ENCODE measurements at places on chromosomes 7 and 10. TPM values are rescaled to one million over a fixed set of nuclear protein-coding genes. Genes with fewer than 3 reads are reported as not detected.

- no peak for DNase-seq
Observed at GRCh38 chr10:12187321-12187905, 8.3 kb downstream of the NUDT5 start.

GRCh38 chr7:12827920-12828319 is 140.5 kb downstream of the ARL4A start:
- DNase-seq, result no peak

GRCh38 chr7:34139086-34139485 is 233.7 kb downstream of the BMPER start:
- no peak for DNase-seq

DNA sequence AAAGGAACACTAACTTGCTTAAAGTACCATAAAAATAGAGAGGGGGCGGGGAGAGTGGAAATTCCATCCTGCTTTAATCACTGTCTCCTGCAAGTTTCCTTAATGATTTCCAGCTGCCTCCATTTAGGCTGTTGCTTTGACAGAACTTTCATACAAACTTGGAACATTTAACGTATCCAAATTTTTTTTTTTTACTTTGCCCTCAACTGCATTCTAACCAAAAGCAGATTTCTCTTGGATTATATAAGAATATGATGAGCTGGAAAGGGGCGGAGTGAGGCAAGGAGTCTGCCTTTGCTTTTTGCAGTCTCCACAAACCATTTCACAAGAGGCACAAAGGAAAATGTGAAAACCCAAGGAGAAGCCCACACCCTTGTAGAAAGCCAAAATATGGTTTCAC is 46.6 kb upstream of the COL1A2 start:
- DNase-seq, result no peak

DNA sequence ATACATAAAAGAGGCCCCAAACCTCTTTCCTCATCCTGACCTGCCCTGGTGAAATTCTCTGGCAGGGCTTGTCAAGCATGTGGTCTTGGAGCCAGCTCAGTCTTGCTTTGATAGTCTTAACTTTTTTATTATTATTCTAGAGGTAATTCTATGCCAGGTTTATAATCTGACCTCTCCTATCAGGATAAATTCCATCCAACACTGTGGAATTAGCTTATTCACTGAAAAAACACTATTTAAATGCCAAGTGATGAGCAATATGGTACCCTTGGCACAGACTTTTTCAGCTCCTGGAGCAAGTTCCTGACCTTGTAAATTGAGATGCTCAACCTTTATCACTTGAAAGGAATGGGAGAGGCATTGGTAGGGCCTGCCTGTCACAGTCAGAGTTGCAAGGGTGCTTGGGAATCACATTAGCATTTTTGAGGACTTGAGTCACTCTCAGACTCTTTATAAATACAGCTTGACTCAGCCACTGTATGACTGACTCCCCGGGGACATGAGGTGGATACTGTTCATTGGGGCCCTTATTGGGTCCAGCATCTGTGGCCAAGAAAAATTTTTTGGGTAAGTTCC is at the start of gene CPA4:
CPA4 (plus strand) TSS at position 480 of the 576 bp plus-strand sequence; CDS start at position 500, 20 bp downstream.
- no peak for DNase-seq

- DNase-seq, result no peak
Observed at GRCh38 chr7:29935111-29935510, 54.5 kb downstream of the SCRN1 start.

MEOX2 gene
- total RNA-seq, result not detected

PRSS37 gene
- not detected for total RNA-seq

STEAP4 gene
- 0.05 TPM for total RNA-seq
